ENCODE measurements at places on chromosomes 5 and 9. TPM values are rescaled to one million over a fixed set of nuclear protein-coding genes. Genes with fewer than 3 reads are reported as not detected.

PCAT7 gene
- not detected for total RNA-seq

IFNA4 gene
- not detected for total RNA-seq

NMUR2 gene
- not detected for total RNA-seq

PCA3 gene
- total RNA-seq, result not detected

TIMD4 gene
- 1.1 TPM for total RNA-seq

ANKRD18A gene
- total RNA-seq, result not detected

PCDHGA10 gene
- 4.4 TPM for total RNA-seq

PRSS3 gene
- total RNA-seq, result not detected

RC3H2 gene
- total RNA-seq, result 25.1 TPM

PCDHB15 gene
- total RNA-seq, result 2.9 TPM

PHF24 gene
- not detected for total RNA-seq

DNA sequence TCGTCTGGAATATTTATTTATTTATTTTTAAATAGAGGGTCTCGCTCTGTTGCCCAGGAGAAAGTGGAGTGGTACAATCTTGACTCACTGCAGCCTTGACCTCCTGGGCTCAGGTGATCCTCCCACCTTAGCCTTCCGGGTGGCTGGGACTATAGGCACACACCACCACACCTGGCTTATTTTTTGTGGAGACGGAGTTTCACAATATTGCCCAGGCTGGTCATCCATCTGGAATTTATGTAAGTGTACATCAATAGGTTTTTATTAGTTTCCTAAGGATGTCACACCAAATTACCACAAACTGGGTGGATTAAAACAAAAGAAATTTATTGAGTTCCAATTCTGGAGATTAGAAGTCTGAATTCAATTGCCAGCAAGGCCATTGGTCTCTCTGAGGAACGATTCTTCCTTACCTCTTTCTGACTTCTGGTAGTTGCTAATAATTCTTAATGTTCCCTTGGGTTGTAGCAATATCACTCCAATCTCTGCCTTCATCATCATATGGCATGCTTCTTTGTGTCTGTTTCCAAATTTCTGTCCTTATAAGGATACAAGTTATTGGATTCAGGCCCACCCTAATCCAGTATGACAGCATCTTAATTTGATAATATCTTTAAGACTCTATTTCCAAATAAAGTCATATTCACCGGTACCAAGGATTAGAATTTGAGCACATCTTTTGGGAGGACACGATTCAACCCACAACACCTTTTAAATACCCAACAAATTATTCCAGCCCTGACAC is 16.3 kb upstream of the RAD23B start:
- no peak for DNase-seq

GRCh38 chr9:137534256-137535119 is 15.7 kb downstream of the PNPLA7 start:
- DNase-seq, result no peak

GRCh38 chr9:94166236-94166975 is 82.1 kb downstream of the PTPDC1 start:
- DNase-seq, result peak; percentile 94

- DNase-seq, result no peak
Measured at GRCh38 chr9:91023741-91024140, 222.1 kb downstream of the SYK start.

GRCh38 chr9:132791699-132792240 is 86.3 kb downstream of the AK8 start:
- DNase-seq, result no peak

GRCh38 chr9:126490871-126491567 is 122.7 kb upstream of the LMX1B start:
- DNase-seq, result no peak

DNA sequence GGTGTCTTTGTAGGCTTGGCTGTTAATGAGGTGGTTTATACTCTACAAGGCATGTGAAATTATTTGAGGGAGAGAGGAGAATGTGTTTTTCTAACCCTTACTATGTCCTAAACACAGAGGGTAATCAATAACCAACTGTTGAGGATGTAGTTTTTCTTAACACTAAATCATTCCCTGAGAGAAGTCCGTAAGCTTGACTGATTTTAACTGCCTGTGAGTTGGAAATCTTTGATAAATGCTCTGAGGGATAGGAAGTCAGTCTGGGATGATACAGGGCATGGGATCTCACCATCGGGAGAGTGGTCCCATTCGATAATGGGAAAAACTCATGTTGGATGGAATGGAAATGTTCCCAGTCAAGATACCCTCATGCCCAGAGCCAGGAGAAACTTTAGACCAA is 249.6 kb downstream of the PDZD2 start:
- no peak for DNase-seq

DNA sequence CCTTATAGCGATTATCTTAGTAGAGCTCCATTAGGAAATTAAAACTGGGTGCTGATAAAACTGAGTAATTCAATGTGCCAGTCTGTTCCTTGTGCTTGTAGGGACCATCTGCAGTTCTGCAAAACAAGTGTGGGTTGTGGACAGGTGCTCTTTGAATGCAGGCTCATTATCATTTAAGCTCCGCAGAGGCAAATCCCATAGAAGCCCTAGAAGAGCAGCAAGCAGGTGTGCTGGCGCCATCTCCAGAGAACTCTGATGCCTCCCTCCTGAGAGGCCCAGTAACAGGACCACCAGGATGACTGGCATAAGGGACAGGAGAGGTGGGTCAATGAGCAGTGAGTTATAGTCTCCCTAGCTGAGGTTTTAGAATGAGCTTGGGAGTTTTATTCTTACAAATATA is 1342.4 kb upstream of the DMAC1 start:
- DNase-seq, result no peak

DNA sequence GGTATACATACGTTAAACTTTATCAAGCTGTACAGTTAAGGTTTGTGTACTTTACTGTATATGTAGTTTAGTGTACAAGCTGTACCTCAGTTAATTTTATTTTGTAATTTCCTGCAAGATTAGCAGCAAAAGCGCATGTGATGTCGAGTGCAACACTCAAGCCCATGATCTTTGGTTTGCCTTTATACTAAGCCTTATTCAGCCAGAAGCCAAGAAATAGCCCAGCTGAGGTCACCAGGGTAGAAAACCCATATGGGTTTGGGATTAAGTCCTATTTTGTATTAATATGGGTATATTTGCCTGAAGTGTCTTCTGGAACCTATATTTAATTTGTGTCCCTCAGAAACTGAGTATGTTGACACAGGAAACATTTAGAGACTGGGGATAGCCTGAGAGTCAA is 59.3 kb downstream of the ZFAND5 start:
- no peak for DNase-seq

GRCh38 chr9:134295746-134296250 is 30.5 kb upstream of the RXRA start:
- no peak for DNase-seq

DNA sequence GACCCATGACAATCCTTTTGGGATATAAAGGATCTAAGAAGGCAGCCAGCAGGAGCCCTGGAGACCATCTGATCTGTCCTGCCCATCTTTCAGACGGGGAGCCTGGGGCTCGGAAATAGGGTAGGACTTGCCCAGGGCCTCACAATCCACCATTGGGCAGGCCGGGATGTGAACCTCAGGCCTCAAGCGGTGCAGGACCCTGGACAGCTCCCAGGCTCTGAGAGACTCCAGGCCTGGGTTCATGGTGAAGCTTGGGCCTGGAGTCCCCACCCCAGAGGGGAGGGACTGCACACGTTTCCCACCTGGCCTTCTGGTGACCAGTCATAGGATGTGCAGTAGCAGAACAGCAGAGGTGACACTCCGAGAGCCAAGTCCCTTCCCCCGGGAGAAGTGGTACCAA is 36.6 kb upstream of the RAPGEF1 start:
- no peak for DNase-seq

DNA sequence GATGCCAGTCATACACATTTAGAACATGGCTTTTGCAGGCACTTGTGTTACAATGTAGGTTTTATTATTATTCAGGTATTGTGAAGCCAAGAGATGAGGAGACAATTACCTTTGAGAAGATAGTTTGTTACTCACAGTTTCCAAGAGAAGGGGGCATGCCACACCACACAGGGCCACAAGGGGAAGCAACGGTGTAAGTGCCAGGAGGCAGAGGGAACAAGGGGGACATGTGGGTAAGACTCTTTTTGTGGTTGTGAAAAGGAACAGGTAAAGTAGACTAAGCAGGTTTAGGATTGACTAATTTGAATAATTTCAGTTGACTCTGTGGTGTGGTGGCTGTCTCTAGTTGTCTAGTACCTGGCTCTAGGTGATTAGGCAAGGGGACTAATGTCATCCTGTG is 191.2 kb downstream of the TRPM6 start:
- no peak for DNase-seq

- peak; percentile 89 for DNase-seq
Measured at GRCh38 chr9:128438343-128439109, 17.3 kb upstream of the ODF2 start.

DNA sequence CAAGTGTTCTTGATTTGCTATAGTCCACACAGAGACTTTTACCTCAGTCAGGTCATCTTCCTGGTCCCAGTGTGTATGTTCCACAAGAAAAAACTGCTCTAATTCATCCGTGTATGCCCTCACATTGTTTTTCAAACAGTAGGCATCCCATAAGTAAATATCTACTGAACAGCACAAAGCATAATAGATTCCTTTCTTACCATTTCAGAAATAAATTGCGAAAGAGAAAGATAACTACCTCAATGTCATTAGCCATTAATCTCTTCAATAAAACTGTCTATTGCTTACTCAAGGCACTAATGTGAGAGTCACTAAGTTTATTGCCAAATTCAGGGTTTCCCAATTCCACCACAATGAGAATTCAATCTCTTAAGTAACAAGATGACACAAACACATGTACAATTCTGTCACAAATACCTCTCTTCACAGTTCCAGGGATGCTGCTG is 9.6 kb downstream of the FBXW2 start:
- DNase-seq, result no peak

DNA sequence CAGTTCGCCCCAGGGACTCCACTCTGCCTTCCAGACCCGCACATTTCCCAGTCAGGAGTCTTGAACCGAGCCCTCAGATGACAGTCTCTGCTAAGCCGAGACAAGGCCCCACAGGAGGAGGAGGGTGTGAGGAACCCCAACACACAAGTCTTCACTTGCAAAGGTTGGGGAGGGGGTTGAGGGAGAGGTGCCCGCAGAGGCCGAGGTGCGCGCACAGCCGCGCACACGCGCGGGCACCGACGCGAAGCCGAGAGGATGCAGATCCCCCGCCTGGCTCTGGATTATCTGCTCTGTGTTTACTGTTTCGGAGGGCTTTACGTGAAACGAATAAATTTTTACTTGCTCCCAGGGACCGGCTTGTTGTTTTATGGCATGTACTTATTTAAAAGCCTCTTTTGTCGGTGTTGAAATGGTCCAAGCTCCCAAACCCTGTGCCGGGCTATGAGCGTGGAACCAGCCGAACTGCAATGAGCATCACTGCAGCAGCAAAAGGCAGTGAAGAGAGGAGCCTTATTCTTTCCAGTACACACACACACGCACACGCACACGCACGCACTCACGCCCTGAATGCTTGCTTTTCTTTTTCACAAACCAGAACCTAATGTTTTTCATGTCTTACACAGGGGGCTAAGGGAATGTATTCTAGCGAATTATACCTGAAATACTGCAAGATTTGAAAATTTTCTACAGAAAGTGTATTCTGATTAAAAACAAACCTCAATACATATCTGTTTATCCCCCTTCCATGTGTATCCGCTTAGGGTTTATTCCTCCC is 297.7 kb downstream of the PARP8 start:
- DNase-seq, result no peak

DNA sequence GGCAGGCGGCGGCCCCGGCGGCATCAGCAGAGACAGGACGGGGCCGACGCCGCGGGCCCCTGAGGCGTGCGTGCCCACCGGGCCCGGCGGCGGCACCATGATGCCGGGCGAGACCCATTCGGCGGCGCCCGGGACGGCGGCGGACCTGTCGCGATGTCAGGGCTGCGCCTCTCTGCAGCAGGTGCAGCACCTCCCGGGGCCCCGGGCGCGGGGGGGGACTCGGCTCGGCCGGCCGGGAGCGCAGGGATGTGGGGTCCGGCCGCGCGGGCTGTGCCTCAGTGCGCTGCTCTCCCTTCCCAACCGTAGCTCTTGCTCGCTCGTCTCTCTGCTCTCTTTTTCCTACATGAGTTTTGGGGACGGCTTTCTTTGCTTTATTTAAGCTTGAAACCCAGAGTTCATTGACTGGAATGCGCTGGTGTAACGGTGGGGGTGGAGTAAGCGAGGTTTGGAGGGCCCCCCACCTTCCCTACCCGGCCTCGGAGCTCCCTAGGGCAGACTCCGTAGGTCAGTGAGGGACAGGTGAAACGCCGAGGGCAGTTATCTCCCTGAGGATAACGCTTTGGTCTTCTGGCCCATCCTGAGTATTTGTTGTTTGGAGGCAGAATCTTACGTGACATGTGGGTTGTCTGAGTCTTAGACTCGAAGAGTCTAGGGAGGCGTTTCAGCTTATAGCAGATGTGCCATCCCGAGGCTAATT is 490 bp downstream of the ICE1 start:
- DNase-seq, result no peak
